Activated CD8-positive, alpha-beta T cell treated with anti-CD3 and anti-CD28 coated beads for 36 hours (primary cell): ENCODE measurements at places on chromosomes 2 and 18. TPM values are rescaled to one million over a fixed set of nuclear protein-coding genes. Genes with fewer than 3 reads are reported as not detected.
A peak's percentile ranks its signal among the peaks of the same experiment; 100 is the strongest.

The WDR35 gene
- 5.9 TPM for total RNA-seq

The RPL37A gene
- total RNA-seq, result 4,316 TPM

The TMEM200C gene
- not detected for total RNA-seq

The CLEC4F gene
- not detected for total RNA-seq

GRCh38 chr2:189287982-189288521, 108.5 kb upstream of the COL5A2 start:
- peaks cover 23% of the 10 kb centered on the region for H3K36me3 ChIP-seq
- no peak for DNase-seq
- H3K27ac ChIP-seq, result peak overlapping the region; percentile 75
- H3K27me3 ChIP-seq, result no peaks in the 10 kb centered on the region
- no peak overlapping the region for H3K4me3 ChIP-seq
- H3K4me1 ChIP-seq, result peaks cover 62% of the 10 kb centered on the region

The C2orf78 gene
- not detected for total RNA-seq

DNA sequence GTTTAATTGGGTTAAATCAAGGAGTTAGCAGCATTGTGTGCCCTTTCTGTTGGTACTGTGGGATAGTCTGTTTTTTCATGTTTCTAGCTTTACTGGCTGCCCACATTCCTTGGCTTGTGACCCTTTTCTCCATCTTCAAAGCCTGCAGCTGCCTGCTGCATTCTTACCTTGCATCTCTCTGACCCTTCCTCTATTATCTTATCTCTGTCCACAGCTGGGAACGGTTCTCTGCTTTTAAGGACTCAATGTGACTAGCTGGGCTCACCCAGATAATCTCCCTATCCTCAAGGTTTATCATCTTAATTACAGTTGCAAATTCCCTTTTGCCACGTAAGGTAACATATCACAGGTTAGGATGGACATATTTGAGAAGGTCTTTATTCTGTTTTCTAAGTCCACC, 199.7 kb downstream of the KCNS3 start:
- no peak overlapping the region for H3K27ac ChIP-seq
- no peaks in the 10 kb centered on the region for H3K36me3 ChIP-seq
- H3K4me1 ChIP-seq, result peaks cover 6% of the 10 kb centered on the region
- H3K4me3 ChIP-seq, result no peak overlapping the region
- no peak for DNase-seq

The RAB27B gene
- not detected for total RNA-seq

DNA sequence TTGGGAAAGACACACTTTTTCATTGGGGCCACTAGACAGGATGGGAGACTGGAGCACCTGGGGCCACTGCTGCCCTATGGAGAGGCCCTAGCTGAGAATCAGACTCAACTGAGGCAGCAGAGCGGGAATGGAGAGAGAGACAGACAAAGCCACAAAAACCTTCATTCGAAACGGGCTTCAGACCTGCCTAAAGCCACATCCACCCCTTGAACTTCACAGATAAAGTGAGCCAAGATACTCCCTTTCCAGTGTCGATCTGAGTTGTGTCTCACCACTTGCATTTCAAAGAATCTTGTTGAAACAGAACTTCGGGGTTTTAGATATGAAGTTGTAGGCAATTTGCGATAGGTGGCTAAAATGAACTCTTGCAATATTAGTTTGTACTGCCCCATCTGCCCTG, 11.3 kb upstream of the LDLRAD4 start:
- peaks cover 6% of the 10 kb centered on the region for H3K4me1 ChIP-seq
- H3K27me3 ChIP-seq, result peaks cover 19% of the 10 kb centered on the region
- H3K4me3 ChIP-seq, result no peak overlapping the region
- no peak overlapping the region for H3K27ac ChIP-seq
- DNase-seq, result peak; percentile 14

DNA sequence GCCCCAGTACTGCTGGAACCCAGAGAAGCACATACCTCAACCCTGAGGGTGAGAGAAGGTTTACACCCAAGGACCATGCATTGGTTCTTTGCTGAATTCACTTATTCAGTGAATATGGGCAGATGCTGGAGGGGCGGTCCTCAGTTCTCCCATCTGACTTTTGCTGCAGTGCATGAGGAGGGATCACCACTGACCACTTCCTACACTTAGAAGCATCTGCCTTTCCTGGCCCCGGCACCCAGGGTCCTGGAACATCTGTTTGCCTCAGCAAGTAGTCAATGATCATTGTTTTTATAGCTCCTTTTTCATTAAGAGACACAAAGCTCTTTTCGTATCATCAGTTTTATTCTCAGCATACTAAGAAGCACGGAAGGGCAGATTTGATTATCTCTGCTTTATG, 211.4 kb downstream of the SH3RF3 start:
- no peak for DNase-seq
- H3K36me3 ChIP-seq, result no peaks in the 10 kb centered on the region
- H3K27me3 ChIP-seq, result no peaks in the 10 kb centered on the region
- H3K27ac ChIP-seq, result no peak overlapping the region
- peaks cover 24% of the 10 kb centered on the region for H3K4me1 ChIP-seq

DNA sequence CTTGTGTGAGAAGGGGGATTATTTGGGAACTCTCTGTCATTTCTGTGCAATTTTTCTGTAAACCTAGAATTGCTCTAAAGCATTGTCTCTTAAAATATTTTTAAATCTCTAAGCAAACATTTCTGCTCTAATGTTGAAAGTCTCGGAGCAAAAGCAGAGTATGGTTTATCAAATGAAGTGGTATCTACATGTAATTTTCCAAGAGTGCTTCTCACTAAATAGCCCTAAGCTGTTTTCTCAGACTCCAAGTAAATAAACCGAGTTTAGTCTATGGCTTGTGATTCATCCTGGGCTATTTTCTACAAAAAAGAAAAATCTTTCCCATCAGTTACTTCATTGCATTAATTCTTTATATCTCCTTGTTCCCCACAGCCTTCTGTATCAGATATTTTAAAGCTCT, 90.8 kb downstream of the METTL4 start:
- H3K36me3 ChIP-seq, result no peaks in the 10 kb centered on the region
- no peak overlapping the region for H3K4me3 ChIP-seq
- DNase-seq, result no peak
- no peak overlapping the region for H3K27ac ChIP-seq
- H3K27me3 ChIP-seq, result peaks cover 13% of the 10 kb centered on the region

The TEKT4 gene
- not detected for total RNA-seq

DNA sequence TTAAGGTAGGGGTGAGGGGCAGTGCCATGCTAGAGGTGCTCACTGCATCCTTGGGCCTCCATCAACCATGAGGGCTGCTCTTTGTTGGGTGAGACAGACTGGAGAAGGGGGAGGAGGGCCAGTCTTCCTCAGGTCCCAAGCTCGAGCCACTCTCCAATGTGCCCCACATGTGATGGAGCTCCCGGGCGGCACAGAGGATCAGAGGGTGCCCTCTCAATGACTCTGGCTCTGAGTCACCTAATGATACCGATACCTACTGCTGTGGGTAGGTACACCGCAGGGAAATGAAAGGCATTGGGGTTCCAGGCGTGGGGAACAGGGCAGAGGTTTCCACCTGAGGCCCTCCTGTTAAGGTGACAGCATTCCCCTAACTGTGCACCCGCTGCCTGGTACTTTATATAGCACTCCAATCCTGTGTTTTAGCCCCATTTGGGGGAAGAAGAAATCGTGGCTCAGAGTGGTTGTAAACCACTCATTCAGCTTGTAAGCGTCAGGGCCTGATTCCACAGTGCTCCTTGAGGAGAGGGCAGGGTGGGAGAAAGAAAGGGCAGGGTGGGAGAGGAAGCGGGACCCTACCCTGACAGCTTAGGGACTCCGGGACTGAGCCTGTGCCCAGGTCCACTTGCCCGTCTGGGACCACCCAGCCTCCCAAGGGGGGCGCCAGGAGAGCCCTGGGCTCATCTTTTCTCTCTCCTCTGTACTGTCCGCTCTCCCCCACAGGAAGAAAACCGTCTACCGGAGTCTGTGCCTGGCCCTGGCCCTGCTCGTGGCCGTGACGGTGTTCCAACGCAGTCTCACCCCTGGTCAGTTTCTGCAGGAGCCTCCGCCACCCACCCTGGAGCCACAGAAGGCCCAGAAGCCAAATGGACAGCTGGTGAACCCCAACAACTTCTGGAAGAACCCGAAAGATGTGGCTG, 1.8 kb downstream of the B3GNT7 start:
- peak; percentile 35 for DNase-seq
- H3K27me3 ChIP-seq, result peaks cover 25% of the 10 kb centered on the region

DNA sequence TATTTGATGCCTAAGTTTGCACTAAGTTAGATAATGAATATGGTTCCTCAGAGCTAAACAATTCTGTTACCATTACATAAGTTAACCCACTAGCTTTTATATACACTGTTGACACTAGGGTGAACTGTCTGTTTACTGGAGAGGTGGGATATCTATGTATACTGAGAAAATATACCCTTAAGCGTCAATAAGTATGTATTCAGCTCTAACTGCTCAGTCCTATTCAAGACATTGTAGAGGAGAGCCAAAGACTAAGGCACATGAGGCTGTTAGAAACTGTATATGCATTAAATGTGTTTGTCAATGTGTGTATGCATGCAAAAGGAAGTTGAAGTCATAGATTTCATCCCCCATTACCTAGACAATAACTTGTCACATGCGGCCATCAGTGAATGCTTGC, 710.0 kb downstream of the TDRD15 start:
- no peaks in the 10 kb centered on the region for H3K27me3 ChIP-seq
- H3K36me3 ChIP-seq, result no peaks in the 10 kb centered on the region
- H3K4me3 ChIP-seq, result no peak overlapping the region
- H3K27ac ChIP-seq, result no peak overlapping the region
- no peaks in the 10 kb centered on the region for H3K4me1 ChIP-seq
- DNase-seq, result no peak

- peaks cover 12% of the 10 kb centered on the region for H3K27me3 ChIP-seq
- no peaks in the 10 kb centered on the region for H3K4me1 ChIP-seq
- H3K4me3 ChIP-seq, result no peak overlapping the region
Observed at GRCh38 chr2:232477751-232478510, 9.7 kb downstream of the ECEL1 start.

DNA sequence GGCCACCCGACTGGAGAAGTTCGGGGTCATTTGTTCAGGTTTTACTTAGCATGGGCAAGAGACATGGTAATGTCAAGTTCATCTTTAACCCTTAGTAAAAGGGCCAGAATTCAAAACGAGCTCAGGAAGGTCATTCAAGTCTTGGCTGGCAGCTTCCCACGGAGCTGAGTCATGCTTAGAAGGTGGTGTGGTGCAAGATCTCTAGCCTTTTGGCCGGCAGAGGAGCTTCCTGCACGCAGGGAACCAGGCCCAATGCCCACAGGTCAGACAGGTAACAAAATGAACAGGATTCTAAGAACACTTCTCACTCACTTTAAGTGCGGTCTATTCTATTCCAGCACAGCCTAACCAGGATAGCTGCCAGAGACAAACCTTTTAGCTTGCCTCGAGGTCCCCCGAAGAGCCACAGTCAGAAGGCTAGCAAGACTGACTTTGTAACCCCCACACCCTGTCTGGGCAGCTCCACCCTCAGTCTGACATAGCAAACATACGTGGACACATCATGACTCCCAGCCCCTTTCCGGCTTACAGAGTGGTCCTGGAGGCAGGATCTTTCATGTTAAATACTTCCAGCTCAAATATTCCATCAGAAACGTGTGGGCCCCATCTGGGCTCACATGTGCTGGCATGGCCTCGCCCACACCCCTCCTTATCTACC, 292.7 kb downstream of the BCL11A start:
- no peak overlapping the region for H3K4me3 ChIP-seq
- H3K4me1 ChIP-seq, result no peaks in the 10 kb centered on the region
- H3K27ac ChIP-seq, result no peak overlapping the region
- H3K27me3 ChIP-seq, result no peaks in the 10 kb centered on the region
- no peak for DNase-seq

The LRATD1 gene
- total RNA-seq, result not detected

The CHST9 gene
- not detected for total RNA-seq
